ENCODE measurements at places on chromosomes 4 and X. TPM values are rescaled to one million over a fixed set of nuclear protein-coding genes. Genes with fewer than 3 reads are reported as not detected.

GRCh38 chrX:49308604-49309269, 5.3 kb downstream of the GAGE10 start:
- H3K36me3 ChIP-seq: no peaks in the 10 kb centered on the region
- H3K27ac ChIP-seq: peak overlapping the region; percentile 87
- DNase-seq: peak; percentile 12
- H3K27me3 ChIP-seq: peaks cover 5% of the 10 kb centered on the region
- peaks cover 20% of the 10 kb centered on the region for H3K4me1 ChIP-seq

DNA sequence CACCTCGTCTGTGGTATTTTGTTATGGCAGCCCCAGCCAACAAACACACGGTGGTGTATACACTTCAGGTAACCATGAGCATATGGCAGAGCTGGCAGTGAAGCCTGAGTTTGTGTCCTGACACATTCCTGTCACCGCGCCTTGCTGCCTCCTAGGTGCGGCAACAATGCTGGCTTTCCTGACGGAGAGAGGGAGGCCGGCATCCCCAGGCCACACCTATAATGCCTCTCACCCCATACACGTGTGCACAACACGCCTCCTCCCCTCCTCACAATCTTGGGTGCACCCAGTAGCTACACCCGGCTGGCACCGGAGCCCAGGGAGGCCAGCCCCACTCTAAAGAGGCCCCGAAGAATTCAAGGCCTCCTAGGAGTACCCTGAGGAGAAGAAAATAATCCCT, 158.5 kb downstream of the NSUN7 start:
- no peaks in the 10 kb centered on the region for H3K27me3 ChIP-seq
- peaks cover 12% of the 10 kb centered on the region for H3K4me1 ChIP-seq
- H3K36me3 ChIP-seq: no peaks in the 10 kb centered on the region
- H3K4me3 ChIP-seq: no peak overlapping the region
- H3K27ac ChIP-seq: no peak overlapping the region

IGSF1 gene
- not detected for polyA plus RNA-seq

DNA sequence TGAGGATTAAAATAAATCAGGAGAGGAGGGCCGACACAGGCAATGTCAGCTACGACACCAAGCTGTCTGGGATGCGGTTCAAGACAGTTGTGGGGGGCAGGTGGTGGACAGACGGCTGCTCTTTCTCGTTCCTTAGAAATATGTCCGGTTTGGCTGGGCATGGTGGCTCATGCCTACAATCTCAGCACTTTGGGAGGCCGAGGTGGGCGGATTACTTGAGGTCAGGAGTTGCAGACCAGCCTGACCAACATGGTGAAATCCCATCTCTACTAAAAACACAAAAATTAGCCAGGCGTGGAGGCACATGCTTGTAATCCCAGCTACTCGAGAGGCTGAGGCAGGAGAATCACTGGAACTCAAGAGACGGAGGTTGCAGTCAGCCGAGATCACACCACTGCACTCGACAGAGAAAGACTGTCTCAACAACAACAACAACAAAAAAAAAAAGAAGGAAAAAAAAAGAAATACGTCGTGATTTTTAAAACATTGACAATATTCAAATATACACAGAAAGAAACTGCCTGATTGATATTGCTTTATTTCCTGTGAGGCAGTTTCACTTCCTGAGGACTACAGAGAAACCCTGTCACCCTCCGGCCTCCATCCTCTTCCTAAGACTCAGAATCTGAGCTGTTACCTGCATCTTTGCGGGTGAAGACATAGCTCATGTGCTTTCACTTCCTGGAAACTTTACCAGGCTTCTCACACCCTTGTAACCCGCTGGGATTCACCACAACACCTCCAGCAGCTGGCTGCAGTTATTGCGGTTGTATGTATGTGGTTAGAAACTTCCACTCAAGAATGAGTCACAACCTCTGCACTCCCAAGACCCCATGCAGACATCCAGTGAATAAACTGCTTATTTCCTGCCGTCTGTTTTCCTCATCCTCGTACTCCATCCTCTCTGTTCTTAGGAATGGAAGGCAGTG, 63.8 kb upstream of the STS start:
- peak overlapping the region; percentile 91 for H3K4me3 ChIP-seq
- DNase-seq: peak; percentile 87
- H3K4me1 ChIP-seq: peaks cover 63% of the 10 kb centered on the region

SCRG1 gene
- not detected for polyA plus RNA-seq

DNA sequence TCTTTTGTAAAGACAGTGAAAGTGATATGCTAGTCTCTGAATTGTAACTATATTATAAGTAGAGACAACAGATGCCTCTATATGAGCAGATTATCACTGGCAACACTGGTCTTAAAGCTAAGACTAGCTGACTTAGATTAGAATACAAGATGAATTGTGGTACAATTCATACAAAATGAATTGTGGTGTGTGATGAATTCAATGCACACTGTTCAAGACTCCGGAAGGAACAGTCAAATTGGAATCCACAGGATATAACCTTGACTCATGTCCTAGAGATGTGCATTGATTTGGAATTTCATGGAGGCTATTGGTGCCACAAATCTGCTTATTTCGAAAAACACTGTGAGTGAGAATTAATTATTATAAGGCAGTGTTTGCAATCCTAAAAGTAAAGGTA, 701.8 kb downstream of the PCDH7 start:
- no peaks in the 10 kb centered on the region for H3K27me3 ChIP-seq
- H3K36me3 ChIP-seq: no peaks in the 10 kb centered on the region
- no peak overlapping the region for H3K4me3 ChIP-seq
- no peak overlapping the region for H3K27ac ChIP-seq

SH3D19 gene
- polyA plus RNA-seq: not detected

GRCh38 chr4:26433556-26433955, 56.7 kb downstream of the CCKAR start:
- H3K27ac ChIP-seq: no peak overlapping the region
- peaks cover 30% of the 10 kb centered on the region for H3K36me3 ChIP-seq
- no peak overlapping the region for H3K4me3 ChIP-seq
- no peaks in the 10 kb centered on the region for H3K27me3 ChIP-seq
- no peak for DNase-seq
- H3K4me1 ChIP-seq: no peaks in the 10 kb centered on the region

VCX3A gene
- polyA plus RNA-seq: not detected

GRCh38 chrX:100407784-100408712, 2.0 kb downstream of the PCDH19 start:
- no peak for DNase-seq
- no peaks in the 10 kb centered on the region for H3K36me3 ChIP-seq
- peaks cover 53% of the 10 kb centered on the region for H3K27me3 ChIP-seq
- no peak overlapping the region for H3K27ac ChIP-seq
- H3K4me1 ChIP-seq: peaks cover 4% of the 10 kb centered on the region

DNA sequence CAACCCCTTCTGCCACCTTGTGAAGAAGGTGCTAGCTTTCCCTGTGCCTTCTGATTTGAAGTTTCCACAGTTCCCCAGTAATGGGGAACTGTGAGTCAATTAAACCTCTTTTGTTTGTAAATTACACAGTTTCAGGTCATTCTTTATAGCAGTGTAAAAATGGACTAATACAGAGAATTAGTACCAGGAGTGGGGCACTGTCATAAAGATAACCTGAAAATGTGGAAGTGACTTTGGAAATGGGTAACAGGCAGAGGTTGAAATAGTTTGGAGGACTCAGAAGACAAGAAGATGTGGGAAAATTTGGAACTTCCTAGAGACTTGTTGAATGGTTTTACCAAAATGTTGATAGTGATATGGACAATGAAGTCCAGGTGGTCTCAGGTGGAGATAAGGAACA, 131.0 kb upstream of the HAND2 start:
- no peaks in the 10 kb centered on the region for H3K36me3 ChIP-seq
- H3K4me1 ChIP-seq: no peaks in the 10 kb centered on the region
- no peak for DNase-seq
- no peak overlapping the region for H3K4me3 ChIP-seq

GRCh38 chr4:174041555-174042105, 241.8 kb downstream of the FBXO8 start:
- no peak for DNase-seq
- H3K27ac ChIP-seq: no peak overlapping the region
- H3K36me3 ChIP-seq: no peaks in the 10 kb centered on the region
- H3K4me3 ChIP-seq: no peak overlapping the region

DNA sequence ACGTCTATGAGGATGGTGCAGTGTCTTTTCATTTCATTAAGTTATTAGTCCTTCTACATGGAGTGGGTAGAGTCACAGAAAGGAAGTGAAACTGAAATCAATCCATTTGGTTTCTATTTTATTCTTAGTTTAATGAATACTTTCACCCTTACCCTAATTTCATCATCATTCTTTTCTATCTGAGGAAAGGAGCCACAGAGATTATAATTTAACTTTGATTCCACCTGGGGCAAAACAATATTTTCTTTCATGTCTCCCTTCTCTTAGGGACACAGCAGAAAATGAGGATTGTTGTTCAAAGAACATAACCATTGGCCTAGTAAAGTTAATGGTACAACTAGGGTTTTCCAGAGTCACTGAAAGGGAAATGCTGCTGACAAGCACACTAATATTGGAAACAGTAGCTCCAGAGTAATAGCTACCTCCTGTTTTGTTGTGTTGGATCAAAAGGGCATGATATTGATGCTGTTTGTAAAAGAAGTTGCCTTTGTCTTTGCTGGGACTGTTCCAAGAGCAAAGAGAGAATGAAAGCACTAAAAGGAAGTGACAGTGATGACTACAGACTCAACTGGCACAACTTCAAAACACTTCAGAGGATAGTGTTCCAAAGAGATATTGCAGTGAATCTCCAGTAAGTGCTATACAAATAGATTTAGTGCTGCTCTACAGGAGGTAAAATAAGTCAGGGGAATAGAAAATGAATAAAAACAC, 247.1 kb upstream of the PITX2 start:
- DNase-seq: no peak
- no peaks in the 10 kb centered on the region for H3K36me3 ChIP-seq
- H3K4me1 ChIP-seq: peaks cover 6% of the 10 kb centered on the region
- H3K27ac ChIP-seq: no peak overlapping the region
- no peak overlapping the region for H3K4me3 ChIP-seq
- H3K27me3 ChIP-seq: no peaks in the 10 kb centered on the region

DNA sequence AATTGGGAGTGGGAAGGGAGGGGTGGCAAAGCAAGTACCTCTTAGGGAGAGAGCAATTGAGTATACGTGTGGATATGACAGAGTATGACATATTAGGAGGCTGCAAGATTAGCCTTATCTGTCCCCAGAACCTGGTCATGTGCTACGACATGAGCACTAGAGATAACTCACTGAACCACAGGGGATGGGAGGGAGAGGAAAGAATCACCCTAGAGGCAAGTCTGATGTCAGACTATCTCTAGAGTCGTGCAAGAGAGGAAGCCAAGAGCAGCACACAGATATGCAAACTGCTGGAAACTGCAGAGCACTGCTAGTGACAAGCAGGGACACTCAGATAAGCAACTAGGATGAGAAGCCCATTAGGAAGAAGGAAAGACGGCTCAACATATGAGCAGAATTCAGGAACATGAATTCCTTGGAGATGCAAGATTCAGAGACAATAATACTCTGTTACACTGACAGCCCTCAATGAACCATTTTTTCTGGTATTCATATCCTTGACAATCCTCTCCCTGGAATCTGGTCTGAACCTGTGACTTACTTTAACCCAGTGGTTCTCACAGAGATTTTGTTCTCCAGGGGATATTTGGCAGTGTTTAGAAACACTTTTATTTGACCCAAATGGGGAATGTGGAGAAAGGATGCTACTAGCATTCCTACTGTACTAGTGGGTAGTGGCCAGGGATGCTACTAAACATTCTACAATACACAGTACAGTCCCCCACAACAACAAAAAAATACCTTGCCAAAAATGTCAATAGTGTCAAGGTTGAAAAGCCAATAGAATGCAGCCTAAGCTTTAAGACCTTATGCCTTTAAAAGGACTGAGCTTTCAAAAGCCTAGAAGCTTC, 84.0 kb upstream of the BMP2K start:
- no peak for DNase-seq
- no peak overlapping the region for H3K4me3 ChIP-seq
- no peaks in the 10 kb centered on the region for H3K36me3 ChIP-seq
- no peak overlapping the region for H3K27ac ChIP-seq
- no peaks in the 10 kb centered on the region for H3K27me3 ChIP-seq

GRCh38 chrX:38937400-38937799, 136.1 kb downstream of the MID1IP1 start:
- H3K27me3 ChIP-seq: no peaks in the 10 kb centered on the region
- H3K4me1 ChIP-seq: no peaks in the 10 kb centered on the region
- DNase-seq: no peak
- H3K36me3 ChIP-seq: no peaks in the 10 kb centered on the region

GRCh38 chr4:138992676-138993075, 22.9 kb upstream of the NOCT start:
- H3K27me3 ChIP-seq: no peaks in the 10 kb centered on the region
- no peaks in the 10 kb centered on the region for H3K36me3 ChIP-seq
- H3K27ac ChIP-seq: peak overlapping the region; percentile 44
- DNase-seq: peak; percentile 41
- peaks cover 13% of the 10 kb centered on the region for H3K4me1 ChIP-seq

TGIF2LX gene
- not detected for polyA plus RNA-seq

GRCh38 chr4:108954880-108955279, 192.0 kb upstream of the ETNPPL start:
- no peaks in the 10 kb centered on the region for H3K4me1 ChIP-seq
- DNase-seq: no peak
- H3K27ac ChIP-seq: no peak overlapping the region
- H3K27me3 ChIP-seq: peaks cover 19% of the 10 kb centered on the region
- H3K4me3 ChIP-seq: no peak overlapping the region

DNA sequence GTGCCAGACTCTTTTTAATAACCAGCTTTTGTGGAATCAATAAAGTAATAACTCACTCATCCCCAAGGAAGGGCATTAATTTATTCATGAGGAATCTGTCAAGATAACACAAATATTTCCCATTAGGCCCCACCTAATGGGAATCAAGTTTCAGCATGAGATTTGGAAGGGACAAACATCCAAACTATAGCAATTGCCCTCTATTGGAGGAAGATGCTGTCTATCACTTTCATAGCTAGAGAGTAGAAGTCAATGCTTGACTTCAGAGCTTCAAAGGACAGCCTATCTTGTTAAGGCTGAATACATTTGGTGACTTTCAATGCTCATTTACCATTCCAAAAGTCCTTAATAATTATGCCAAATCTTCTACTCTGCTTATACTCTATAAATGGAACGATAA, 84.9 kb upstream of the ATOH1 start:
- no peak overlapping the region for H3K27ac ChIP-seq
- no peak for DNase-seq
- H3K27me3 ChIP-seq: no peaks in the 10 kb centered on the region

L1CAM gene
- polyA plus RNA-seq: 1.2 TPM

- H3K27ac ChIP-seq: no peak overlapping the region
- no peaks in the 10 kb centered on the region for H3K36me3 ChIP-seq
- no peaks in the 10 kb centered on the region for H3K27me3 ChIP-seq
- H3K4me3 ChIP-seq: no peak overlapping the region
- DNase-seq: no peak
Measured at GRCh38 chr4:23068287-23068686, 375.6 kb downstream of the GBA3 start.

- peaks cover 15% of the 10 kb centered on the region for H3K4me1 ChIP-seq
- H3K27me3 ChIP-seq: no peaks in the 10 kb centered on the region
- peak; percentile 44 for DNase-seq
- no peak overlapping the region for H3K27ac ChIP-seq
- H3K4me3 ChIP-seq: peak overlapping the region; percentile 68
Measured at GRCh38 chrX:9942086-9942485, 25.1 kb upstream of the CLDN34 start.

GRCh38 chr4:3324093-3324815, 31.4 kb downstream of the RGS12 start:
- H3K4me3 ChIP-seq: no peak overlapping the region
- no peak for DNase-seq
- no peaks in the 10 kb centered on the region for H3K36me3 ChIP-seq
- no peaks in the 10 kb centered on the region for H3K4me1 ChIP-seq
- no peaks in the 10 kb centered on the region for H3K27me3 ChIP-seq

- DNase-seq: no peak
- peaks cover 54% of the 10 kb centered on the region for H3K27me3 ChIP-seq
- H3K27ac ChIP-seq: no peak overlapping the region
- no peaks in the 10 kb centered on the region for H3K36me3 ChIP-seq
Measured at GRCh38 chr4:184199780-184200179, 17.9 kb downstream of the ENPP6 start.
